ENCODE measurements at places on chromosomes 6 and 20.
A peak's percentile ranks its signal among the peaks of the same experiment; 100 is the strongest.

- DNase-seq = no peak
These were observed 15.6 kb downstream of the GTSF1L start for GRCh38 chr20:43711098-43711654.

DNA sequence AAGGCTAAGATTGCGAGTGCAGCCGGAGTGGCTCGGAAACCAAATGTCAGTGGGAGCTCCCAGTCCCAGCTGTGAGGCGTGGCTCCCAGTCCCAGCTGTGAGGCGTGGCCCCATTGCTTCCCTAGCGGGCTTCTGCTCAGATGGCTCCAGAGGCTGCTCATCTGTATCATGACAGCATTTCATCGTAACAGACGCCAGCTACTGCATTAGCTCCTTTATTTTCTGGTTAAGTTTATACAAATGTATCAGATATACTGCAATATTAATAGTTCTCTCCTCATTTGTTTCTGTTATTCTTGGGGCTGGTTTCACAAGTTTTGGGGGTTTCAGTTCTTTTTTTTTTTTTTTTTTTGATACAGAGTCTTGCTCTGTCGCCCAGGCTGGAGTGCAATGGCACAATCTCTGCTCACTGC, 34.7 kb upstream of the TBXT start:
- DNase-seq = no peak

DNA sequence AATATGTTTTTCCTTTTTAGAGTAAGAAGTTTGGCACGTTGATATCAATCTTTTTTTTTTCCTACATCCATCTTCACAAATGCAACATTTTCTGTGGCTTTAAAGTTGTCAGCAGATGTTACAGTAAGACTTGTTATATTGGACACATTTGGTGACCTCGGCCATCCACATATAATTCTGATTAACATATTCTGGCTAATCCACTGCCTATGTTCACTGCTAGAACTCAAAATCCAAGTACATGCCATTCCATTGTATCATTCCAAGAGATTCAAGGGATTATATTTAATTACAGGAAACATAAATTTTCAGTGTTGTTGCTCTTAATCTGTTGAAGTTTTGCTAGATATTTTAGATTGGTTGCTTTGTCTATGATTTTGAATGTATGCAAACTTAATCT, 367.6 kb downstream of the TENT5A start:
- DNase-seq = no peak

DNA sequence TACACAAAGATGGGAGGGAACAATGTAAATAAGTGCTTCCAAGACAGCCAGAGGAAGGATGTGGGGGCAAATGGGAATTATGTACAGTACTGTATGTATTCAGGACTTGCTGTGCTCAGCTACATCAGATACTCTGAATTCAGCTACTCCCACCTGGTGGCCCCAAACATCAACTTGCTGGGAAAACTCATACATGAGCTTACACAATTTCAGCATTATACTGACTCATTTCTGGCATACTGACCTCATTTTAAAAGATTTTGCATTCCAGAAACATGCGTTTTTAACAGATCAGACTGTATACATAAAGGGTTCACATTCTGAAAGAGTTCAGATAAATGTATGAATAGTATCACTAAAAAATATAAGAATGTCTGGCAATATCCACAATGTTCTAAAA, 59.7 kb downstream of the GPX5 start:
- no peak for DNase-seq

- DNase-seq = peak; percentile 25
These were observed 71.0 kb upstream of the CD83 start for GRCh38 chr6:14046476-14047068.

DNA sequence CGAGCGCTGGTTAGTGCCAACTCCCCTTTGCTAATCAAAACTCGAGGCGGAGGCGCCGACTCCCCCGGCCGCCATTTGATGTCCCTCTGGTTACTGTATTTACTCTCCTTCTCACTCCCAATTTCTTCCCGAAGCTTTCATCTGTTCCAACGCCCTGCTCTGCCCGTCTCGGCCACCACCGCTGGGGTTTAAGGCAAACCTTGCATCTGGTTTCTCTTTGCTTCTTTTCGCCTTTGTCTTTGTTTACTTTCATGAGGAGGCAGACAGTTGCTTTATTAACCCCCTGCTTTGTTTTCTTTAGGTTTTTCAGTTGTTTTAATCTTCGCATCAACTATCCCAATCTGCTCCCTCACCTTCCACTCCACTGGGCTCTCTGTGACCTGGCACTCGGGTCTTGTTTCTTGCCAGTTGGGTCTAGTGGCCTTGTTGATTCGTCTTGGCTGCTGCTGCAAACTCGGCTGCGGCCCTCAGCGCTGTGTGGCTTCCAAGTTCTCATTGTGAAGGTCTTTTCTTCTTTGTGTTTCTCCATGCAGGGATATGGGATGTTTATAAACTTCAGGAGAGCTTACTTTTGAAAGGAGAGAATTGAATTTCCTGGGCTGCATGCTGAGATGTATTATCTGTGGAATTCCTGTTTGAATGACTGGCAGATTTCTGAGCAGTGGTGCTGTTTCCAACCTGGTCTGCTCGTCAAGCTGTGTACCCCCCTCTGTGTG, 155.1 kb downstream of the CDC5L start:
- no peak for DNase-seq

GRCh38 chr6:40410821-40411220, 176.3 kb downstream of the LRFN2 start:
- DNase-seq = no peak

DNA sequence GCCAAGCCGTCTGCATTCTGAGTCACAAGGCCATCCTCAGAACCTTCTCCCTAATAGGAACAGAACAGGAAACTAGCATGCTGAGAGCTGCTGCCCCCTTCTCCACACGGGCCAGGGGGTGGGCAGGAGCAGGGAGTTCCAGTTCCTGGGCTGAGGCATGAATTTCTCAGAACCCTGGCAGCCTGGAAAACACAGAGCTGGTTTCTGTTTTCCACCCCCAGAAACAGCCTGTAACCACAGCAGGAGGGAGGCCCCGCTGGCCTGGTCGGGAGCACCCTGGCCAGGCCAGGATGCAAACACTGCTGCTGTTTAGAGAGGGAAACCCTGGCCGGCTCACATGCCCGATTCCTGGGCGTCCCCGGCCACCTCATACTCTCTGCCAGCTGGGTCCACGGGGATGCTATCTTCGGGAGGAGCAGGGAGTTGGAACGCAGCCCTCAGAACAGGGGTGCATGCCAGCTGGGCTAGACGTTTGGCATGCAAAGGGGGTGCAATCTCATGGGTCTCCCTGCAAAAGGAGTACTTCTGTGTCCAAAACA, 130.1 kb downstream of the NFATC2 start:
- DNase-seq = no peak

GRCh38 chr6:169292338-169293124, 38.9 kb upstream of the THBS2 start:
- peak; percentile 69 for DNase-seq

DNA sequence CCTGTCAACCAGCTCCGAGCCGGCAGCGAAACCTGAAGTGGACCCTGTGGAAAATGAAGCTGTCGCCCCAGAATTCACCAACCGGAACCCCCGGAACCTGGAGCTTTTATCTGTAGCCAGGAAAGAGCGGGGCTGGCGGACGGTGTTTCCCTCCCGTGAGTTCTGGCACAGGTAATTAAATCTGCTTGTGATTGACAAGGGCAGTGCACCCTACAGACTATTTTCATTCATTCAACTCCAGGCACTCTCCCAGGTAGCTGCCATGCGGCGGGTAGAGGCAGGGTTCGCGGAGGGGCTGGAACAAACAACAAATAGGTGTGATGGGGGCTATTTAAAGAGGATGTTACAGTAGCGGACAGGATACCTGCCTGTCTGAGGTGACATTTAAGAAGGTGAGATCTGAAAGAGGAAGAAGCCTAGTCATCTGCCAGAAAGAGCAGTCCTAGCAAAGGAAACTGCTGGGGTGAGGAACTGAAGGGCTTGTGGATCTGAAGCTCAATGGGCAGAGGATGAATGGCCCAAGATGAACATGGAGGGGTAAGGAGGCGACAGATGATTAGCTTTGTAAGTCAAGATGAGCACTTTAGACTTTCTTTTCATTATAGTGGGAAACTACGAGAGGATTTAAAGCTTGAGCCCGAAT, 810 bp downstream of the MRPL18 start:
- no peak for DNase-seq

GRCh38 chr6:44263354-44264100, 1.8 kb downstream of the NFKBIE start:
- no peak for DNase-seq

DNA sequence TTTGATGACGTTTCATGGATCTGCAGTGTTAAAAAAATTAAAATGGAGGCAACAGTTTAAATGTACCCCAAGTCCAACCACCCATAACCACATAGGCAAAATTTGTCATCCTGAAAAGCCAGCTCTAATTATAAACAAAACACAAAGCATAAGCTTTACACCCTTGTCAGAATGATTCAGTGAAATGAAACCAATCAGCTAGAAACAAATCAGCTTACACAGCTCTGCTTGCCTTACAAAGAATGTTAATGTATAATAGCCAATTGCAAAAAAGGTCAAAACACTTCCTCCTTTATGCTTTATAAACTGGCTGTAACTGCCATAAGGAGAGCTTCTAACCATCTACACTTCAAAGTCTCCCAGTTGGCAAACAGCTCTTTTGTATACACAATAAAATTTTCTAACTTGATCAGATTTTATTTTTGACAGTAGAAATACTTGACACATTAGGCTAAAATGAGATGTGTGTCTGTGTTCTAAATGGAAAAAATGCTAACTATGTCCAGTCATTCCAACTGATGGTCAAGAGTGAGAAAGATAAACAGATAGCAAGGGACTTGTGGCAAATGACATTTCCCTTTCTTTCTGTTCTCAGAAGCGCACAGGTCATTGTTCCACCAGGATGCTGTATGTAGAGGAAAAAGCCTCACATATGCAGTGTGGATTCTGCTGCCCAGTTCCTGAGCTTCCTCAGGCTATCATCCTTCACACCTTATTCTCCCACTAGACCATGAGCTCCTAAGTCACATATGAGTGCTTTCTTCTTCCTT, 344.3 kb upstream of the ID4 start:
- no peak for DNase-seq

GRCh38 chr20:13841206-13841605, 56.4 kb downstream of the NDUFAF5 start:
- DNase-seq = no peak

- no peak for DNase-seq
These were observed 2.6 kb downstream of the FASTKD5 start for GRCh38 chr20:3156811-3157619.

DNA sequence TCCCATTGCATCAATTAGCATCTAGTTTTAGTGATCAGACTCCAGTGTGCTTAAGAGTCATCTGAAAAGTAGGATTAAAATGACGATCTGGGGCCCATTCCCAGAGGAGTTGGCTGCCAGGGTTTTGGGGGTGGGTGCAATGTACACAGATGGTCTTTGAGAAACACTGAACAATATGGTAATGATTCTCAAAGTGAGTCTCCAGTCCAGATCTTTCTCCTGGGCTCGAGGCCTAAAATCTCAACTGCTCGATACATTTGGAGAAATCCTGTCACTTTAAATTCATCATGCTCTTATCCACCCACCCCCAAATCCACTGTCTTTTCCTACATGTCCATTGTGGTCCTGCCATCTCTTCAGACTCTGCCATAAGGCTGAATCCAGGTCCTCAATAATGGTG, 80.7 kb upstream of the MYLIP start:
- DNase-seq = no peak

GRCh38 chr20:36833275-36834020, 42.5 kb upstream of the TLDC2 start:
- no peak for DNase-seq

DNA sequence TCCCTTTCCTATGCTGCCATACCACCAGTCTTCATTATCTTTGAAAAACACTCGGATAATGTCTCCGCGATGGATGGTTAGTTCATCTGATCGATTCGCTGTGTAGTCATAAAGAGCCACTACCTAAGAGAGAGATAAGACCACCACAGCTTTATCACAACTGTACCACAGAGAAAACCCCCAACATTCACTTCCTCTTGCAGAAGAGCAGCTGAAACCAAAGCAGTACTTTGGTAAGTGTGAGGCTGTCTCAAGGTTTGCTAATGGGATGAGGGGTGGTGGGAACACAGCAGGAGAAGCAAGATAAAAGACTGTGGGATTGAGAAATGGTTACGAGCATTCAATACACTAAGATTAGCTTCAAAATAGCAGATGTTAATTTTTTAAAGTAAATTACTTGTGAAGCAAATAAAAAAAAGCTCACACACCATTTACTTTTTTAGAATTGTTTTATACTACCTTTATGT, 142.1 kb downstream of the MYB start:
- DNase-seq = no peak

DNA sequence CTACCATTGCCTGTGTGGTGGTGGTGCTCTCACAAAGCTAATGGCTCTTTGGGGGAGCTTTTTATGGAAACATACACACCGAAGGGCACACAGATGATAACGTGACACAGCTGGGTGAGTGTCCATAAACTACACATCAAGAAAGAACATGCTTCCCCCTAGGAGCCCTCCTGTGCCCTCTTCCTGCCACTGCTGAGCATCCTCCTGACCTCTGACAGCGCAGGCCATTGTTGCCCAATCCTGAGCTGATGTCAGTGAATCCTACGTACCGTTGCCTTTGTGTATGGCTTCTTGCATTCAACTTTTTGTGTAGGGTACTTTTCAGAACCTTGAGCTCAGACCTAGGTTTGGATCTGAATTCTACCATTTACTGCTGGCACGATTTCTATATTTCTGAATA, 65.8 kb upstream of the SLC22A1 start:
- DNase-seq = no peak

DNA sequence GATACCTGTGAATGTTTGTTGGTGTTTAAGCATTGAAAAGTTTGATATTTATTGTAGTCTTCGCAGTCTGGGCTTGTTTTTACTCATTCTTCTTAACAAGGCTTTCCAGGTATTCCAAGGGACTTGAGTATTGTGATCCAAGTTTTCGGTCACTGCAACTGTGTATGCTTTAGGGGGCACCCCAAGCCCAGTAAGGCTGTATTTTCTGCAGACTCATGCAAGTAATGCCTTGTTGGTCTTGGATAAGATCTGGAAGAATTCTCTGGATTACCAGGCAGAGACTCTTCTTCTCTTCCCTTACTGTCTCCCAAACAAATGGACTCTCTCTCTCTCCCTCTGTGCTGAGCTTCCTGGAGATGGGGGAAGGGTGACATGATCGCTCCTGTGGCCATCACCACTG, 82.1 kb downstream of the RFPL4B start:
- no peak for DNase-seq

- DNase-seq = no peak
These were observed 130.6 kb downstream of the RFX6 start for GRCh38 chr6:117007659-117008058.

- DNase-seq = no peak
These were observed 19.6 kb downstream of the KIF16B start for GRCh38 chr20:16553684-16554083.

DNA sequence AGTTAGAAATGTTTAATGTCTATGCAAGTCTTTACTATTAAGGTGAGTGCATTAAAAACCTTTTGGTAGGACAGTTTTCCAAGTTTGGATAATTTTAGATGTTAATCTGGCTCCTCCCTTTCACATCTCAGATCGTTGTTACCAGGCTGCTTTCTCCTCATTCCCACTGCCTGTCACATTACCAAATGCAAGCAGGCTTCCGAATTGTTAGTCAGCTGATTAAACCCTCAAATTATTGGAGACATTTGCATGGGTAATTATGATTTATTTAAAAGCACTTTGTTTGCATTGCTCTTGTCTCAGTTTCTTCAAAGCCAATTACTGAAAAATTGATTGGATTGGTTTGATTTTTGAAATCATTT, 816.5 kb downstream of the KIF16B start:
- DNase-seq = no peak

- no peak for DNase-seq
These were observed 128.0 kb downstream of the TENT5A start for GRCh38 chr6:81624453-81624852.

- DNase-seq = no peak
These were observed 19.7 kb downstream of the FAM217A start for GRCh38 chr6:4059115-4059777.
